NCI-H2029 treated with DMSO at 0.1 percent for 48 hours (cell line): ENCODE measurements at places on chromosomes 11 and 22.

- DNase-seq, result no peak
Measured at GRCh38 chr11:69573761-69574607, 67.0 kb upstream of the CCND1 start.

- no peak for DNase-seq
Measured at GRCh38 chr11:42047637-42048555, 588.4 kb upstream of the LRRC4C start.

DNA sequence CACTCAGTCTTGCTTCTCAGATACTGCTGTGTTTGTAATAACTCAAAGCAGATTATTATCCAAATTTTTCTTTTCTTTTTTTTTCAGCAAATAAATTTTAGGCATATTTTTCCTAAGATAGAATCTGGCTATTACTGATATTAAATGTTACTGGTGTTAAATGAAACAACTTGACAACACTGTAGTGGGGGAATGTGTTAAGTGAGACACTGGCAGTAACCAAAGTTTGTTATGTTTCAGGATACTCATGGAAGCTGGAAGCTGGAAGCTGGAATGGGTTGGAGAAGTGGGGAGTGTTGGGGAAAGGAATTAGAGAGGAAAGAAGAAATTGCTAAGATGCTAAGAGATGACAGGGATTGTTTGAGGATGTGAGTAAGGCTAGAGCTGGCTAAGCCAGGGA, 24.9 kb downstream of the PGR start:
- DNase-seq, result no peak

- DNase-seq, result no peak
Measured at GRCh38 chr11:6320411-6321155, at the start of gene CAVIN3. TSS of gene CAVIN3 (minus strand) at chr11:6320501. CDS start at chr11:6320476, 25 bp downstream.

DNA sequence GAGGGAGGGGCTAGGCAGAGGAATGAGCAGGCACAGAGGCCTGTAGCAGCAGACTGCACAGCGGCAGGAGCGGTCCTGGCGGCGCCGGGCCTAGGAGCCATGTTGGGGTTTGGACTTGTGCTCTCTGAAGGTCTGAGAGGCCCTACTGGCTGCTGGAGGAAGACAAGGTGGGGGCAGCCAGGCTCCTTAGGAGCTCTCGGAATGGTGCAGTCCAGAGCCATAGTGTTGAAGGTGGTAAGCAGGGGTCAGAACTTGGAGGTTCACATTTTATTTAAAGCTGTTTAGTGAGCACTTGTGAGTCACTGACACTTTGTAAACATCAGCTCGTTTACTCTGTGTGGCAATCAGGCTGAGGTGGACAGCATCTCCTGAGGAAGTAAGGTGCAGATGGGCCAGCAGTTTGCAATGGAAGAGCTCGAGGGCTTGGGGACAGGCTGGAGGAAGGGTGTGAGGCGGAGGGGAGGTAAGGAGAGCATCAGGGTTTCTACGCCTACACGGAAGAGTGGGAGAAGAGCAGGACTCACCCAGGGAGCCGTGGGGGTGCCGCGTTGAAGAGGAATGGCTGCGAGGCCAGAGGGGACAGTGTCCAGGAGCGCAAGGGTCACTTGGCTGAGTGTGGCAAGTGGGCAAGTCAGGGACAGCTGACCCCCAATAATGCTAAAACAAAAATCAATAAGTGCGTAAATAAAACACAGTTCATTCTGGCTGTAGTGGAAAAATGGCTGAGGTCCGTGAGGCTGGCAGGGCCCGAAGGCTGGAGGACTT, 10.0 kb upstream of the TMEM191C start:
- DNase-seq, result no peak

- DNase-seq, result no peak
Measured at GRCh38 chr11:65896034-65896999, 3.9 kb downstream of the FOSL1 start.

- no peak for DNase-seq
Measured at GRCh38 chr22:39482768-39483167, 19.3 kb upstream of the MIEF1 start.

DNA sequence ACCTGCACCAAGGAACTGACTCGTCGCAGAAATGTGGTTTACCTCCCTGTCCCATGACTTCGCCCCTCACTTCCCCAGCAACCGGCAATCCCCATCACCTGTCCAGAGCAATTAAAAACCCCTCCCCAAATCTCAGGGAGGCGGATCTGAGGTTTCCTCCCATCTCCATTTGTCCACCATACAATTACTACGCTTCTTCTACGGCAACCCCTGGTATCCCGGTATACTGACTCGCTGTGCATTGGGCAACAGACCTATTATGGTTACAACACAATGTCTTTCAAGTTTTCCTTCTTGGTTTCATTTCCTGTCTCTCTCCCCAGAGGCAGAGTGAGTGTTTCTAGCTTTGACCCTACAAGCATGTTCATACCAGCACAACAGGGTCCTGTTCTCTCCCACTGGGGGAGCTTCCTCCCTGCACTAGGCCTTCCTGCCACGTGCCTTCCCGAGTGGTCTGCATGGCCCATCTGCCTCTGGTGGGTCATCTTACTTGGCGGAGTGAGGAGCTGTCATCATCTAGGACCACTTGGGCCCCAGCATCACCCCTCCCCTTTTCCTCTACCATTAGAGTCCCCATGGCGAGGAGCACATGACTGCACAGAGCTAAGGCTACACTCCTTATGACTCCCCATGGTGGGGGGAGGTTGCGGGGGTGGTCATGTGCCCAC, 30.3 kb upstream of the NAP1L4 start:
- DNase-seq, result no peak

DNA sequence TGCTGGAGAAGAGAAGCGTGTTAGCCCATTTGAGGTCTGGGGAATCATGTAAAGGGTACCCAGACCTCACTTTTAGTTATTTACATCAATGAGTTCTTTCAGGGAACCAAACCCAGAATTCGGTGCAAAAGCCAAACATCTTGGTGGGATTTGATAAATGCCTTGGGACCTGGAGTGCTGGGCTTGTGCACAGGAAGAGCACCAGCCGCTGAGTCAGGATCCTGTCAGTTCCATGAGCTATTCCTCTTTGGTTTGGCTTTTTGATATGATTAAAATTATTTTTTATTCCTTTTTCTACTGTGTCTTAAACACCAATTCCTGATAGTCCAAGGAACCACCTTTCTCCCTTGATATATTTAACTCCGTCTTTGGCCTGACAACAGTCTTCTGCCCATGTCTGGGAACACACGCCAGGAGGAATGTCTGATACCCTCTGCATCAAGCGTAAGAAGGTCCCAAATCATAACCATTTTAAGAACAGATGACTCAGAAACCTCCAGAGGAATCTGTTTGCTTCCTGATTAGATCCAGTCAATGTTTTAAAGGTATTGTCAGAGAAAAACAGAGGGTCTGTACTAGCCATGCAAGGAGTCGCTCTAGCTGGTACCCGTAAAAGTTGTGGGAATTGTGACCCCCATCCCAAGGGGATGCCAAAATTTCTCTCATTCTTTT, 65.2 kb downstream of the ALX4 start:
- DNase-seq, result no peak

DNA sequence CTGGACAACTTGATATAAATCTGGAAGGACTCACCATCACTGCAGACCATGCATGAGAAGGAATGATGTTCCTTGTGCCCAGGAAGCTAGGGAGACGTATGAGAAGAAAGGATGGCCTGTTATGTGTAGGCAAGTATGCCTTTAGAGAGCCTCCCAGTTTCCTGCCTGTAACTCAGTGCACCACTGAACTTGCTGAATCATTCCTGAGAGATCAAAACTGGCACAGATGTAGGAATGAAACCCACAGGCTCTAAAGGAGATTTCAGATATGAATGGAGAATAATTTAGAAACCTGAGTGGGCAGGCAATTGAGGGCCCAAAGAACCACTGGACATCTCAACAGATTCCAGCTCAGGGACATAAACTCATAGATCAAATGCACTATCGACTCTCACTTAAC, 38.4 kb upstream of the PRSS23 start:
- no peak for DNase-seq

DNA sequence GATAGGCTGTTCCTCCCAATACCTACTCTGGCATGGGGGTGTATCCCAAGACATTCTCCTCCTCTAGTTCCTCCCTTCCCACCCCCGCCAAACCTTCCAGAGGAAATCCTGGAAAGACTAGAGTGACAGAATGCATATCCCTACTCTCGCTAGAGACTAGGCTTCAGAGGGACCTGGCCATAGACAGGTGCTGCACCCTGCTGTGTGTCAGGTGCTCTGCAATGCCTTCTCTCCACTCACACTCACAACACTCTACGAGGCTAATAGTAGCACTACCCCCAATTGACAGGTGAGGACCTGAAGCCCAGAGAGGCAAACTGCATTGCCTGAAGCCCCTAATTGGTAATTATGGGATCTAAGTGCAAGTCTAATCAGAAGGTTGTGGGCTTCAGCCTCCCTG, 46.2 kb upstream of the LMO1 start:
- no peak for DNase-seq

DNA sequence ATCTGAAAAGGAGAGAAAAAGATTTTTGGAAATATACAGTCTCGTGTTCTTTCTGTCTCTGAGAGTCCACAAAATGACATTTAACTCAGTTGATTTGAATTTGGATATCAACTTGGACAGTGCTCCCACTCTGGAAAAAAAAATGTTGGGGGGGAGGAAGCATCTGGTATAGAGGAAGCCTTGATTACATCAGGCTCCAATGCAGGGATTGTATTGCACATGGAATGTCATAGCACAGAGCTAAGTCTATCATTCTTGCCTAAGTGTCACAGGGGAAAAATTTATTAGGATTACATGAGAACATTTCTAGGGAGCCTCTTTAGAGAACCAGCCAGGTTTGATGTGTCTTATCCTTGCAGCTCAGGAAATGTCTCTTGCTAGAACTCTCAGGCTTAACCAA, 23.0 kb downstream of the MS4A6A start:
- DNase-seq, result no peak

DNA sequence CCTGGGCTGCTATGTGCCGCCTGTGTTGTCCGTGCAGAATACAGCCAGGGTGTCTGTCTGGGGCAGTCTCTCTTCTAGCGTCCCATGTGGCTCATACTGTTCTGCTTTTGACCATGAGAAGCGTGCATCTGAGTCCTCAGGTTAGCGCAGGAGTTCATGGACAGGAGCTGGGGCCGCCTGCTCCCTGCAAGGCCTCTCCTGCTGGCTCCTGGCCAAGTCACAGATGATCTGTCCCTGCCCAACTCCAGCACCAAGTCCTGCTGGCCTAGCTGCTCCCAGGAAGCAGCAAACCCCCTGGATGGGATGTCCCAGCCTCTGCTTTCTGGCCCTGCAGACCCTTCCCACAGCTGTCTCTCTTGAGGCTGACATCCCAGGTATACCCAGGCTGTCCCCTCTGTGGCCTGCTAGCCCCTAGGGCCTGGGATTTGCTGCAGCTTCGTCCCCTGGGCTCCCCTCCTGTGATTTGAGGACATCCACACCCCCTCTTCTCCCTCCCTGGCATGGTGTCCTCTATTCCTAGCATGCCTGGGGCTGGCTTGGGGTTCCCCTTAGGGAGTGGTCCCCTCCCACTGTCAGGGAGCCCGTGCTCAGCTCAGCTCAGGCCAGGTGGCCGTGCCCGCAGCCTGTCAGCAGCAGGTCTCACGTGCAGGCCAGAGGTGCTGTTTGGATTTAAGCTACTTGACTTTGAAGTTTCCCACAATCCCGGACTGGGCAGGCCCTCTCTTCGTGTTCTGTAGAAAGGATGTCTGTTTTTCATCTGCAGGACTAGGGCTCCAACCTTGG, 17.8 kb downstream of the PRR5 start:
- DNase-seq, result no peak

DNA sequence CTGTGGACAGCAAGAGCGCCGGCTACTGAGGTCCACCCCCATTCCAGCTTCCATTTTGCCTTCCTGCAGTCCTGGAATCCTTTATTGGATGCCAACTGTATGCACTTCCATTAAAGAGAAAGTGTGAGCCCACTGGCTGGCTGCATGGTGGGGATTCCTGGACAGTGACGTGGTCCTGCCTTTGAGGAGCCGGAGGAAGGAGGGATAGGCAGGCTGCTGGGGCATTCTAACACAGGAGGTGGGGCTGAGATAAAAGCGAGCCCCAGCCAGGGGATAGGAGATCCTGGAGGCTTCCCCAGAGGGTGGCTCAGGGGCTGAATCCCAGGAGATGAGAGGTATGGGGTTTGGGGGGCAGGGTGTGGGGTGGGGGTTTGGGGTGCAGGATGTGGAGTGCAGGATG, 984.7 kb downstream of the BRD1 start:
- no peak for DNase-seq

GRCh38 chr11:113131036-113131775, 170.0 kb downstream of the NCAM1 start:
- DNase-seq, result no peak

DNA sequence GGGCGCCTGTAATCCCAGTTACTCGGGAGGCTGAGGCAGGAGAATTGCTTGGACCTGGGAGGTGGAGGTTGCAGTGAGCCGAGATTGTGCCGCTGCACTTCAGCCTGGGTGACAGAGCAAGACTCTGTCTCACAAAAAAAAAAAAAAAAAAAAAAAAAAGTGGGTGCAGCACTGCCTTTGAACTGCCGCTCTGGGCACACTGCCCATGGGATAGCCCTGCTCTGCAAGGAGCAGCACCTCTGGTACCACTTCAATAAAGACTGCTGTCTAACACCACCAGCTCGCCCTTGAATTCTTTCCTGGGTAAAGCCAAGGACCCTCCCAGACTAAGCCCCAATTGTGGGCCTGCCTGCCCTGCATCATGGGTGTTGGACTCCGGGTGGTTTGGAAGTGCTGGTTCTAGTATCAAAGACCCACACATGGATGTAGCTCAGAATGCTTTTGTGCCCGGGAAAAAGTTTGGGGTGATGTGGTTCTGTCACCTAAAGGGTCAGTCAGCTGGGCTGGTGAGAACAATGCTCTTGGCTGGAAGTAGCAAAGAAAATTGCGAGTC, 444.3 kb downstream of the TBC1D22A start:
- no peak for DNase-seq

DNA sequence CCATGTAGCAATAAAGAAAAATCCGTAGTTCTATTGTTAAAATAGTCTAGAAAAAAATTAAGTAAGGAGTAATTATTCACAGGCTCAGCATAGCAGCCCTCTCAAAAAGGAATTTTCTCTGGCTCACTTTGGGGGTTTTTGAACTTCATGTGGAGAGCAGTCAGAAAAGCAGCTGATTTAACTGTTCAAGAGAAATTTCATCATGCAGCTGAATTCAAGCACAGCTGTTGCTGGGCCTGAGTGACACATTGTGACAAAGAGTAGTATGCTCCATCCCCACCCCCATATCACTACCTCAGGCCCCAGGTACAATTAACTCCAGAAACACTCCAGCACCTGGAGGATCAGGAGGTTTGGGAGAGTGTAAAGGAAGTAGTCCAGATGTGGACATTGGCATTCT, 272.1 kb downstream of the FAM76B start:
- no peak for DNase-seq

DNA sequence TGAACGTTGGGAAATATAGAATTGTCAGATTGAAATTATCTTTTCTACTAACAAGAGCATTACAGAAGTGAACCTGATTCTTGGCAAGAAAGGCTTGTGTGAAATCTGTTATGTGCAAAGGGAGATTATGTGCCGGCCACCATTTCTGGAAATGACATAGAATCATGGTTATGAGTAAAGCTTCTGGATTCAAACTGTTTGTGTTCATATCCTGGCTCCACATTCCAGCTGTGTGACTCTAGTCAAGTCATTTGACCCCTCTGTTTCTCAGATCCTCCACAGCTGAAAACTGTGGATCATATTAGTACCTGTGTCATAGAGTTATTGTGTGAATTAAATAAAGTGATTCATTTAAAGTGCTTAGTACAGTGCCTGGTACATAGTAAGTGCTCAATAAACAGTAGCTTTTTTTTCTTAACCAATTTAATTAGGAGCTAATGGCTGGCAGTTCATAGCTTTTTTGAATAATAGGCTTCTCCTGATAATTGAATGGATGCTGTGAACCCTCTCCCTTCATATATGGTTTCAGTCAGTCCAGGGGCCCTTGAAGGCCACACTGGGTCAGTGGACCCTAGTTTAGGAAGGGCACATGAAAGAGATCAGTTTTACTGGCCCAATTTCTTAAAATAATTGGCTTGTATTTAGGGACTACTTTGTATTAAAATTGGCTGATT, 34.6 kb downstream of the EHF start:
- DNase-seq, result no peak
